ENCODE measurements at places on chromosomes 5 and 9.

GRCh38 chr5:86143837-86144236 lies 473.9 kb upstream of the COX7C start:
- DNase-seq: no peak

- DNase-seq: no peak
Observed at GRCh38 chr5:44891116-44891515, 82.4 kb downstream of the MRPS30 start.

GRCh38 chr5:127010362-127010761 lies 20.0 kb downstream of the MARCHF3 start:
- peak; percentile 63 for DNase-seq

DNA sequence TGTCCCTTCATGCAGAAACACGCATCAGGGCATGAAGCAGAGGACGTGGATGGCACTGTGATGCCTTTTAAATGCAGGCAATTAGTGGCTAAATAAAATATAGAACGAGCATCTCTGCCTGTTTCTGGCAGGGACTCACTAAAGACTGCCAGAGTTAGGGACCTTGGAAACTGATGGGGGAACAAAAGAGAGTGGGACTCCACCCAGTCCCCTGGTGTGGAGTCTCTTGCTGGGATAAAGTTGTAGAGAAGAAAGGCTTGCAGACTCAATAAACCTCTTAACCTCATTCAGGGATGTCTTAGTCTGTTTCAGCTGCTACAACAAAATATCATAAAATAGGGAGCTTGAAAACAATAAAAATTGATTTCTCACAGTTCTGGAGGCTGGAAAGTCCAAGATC lies 87.6 kb upstream of the ARAP3 start:
- DNase-seq: no peak

GRCh38 chr5:59275510-59276324 lies 617.8 kb downstream of the PDE4D start:
- DNase-seq: peak; percentile 4

GRCh38 chr9:19423163-19423562 lies 14.4 kb downstream of the ACER2 start:
- DNase-seq: no peak

- peak; percentile 31 for DNase-seq
Observed at GRCh38 chr5:98474782-98475181, 298.7 kb upstream of the RGMB start.

GRCh38 chr5:157166214-157167213 lies at the start of gene GARIN3:
Gene GARIN3, minus strand, starts transcription at chr5:157166264. Its CDS starts 96 bp downstream, at chr5:157166168.
- DNase-seq: no peak

DNA sequence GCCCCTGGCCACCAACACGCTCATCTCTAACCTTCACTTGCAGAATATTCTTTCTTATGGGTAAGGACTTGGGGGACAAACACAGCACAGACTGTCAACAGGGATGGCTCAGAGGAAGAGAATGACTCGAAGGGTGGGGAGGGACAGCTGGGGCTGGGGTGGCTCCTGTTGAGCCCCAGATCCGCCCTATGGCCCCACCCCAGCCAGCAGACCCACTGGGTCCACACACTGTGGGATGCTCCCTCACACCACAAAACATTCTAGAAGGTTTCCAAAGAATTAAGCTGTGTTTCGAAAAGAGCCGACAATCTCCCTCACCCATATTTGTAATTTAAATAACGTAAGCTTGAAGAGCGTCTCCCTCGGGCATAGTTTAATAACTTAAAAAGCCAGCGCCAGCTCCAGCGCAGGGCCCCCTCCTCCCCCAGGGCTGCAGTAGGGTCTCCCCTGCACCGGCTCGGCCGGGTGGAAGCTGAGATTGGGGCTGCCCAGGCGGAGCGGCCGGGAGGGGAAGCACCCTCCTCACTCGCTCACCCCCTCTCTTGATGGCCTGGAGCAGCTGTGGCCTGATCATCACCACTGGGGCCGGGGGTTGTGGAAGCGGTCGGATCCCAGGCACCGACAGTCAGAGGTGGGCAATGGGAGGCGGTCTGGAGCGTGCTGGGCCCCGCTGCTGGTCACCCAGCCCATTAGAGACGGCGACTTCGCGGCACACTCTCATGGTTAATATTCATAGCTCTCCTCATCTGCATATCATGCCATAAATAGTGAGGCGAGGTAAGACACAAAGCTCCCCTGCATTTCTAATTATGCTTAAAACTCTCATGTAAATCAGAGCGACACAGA lies 37.6 kb downstream of the NACC2 start:
- DNase-seq: no peak

- DNase-seq: no peak
Observed at GRCh38 chr9:37643214-37643613, 7.5 kb upstream of the FRMPD1 start.

DNA sequence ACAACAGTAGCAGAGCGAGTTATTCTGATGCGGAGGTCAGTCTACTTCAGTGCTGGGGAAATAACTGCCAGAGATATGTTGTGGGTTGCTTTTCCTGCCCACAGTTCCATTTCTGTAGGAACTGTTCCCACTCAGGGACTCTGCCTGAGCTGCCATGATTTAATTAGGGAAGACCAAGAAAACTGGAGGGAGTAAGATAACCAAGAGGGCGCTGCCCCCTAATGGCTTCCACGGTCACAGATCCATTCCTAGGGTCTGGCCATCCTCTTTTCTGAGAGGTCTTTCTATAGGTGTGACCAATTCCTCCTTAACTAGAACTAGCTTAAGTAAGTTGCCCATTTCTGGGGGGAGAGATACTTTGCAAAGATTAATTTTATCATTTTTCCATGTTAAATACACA lies 125.9 kb downstream of the APBA1 start:
- DNase-seq: peak; percentile 16

DNA sequence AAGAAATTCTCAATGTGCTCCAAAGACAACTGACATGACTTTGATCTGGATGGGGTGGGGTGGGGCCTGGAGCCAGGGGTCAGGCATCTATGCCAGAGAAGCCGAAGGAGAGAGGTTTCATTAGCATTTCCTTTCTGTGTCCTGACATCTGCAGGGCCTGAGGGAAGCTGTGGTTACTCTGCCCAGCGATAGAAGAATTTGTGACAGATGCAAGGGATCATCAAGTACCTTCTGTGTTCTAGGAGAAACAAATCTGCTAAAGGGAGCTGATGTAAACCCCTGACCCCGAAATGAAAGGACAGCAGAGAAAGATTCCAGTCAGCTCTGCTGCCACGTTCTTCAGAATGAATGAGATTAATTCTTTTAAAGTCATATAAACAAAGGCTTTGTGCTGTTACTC lies 335.7 kb downstream of the PRELID2 start:
- DNase-seq: peak; percentile 54

GRCh38 chr5:146048994-146049703 lies 56.2 kb downstream of the PLAC8L1 start:
- DNase-seq: peak; percentile 79

GRCh38 chr5:76813982-76814562 lies 4.8 kb upstream of the F2RL1 start:
- peak; percentile 72 for DNase-seq

DNA sequence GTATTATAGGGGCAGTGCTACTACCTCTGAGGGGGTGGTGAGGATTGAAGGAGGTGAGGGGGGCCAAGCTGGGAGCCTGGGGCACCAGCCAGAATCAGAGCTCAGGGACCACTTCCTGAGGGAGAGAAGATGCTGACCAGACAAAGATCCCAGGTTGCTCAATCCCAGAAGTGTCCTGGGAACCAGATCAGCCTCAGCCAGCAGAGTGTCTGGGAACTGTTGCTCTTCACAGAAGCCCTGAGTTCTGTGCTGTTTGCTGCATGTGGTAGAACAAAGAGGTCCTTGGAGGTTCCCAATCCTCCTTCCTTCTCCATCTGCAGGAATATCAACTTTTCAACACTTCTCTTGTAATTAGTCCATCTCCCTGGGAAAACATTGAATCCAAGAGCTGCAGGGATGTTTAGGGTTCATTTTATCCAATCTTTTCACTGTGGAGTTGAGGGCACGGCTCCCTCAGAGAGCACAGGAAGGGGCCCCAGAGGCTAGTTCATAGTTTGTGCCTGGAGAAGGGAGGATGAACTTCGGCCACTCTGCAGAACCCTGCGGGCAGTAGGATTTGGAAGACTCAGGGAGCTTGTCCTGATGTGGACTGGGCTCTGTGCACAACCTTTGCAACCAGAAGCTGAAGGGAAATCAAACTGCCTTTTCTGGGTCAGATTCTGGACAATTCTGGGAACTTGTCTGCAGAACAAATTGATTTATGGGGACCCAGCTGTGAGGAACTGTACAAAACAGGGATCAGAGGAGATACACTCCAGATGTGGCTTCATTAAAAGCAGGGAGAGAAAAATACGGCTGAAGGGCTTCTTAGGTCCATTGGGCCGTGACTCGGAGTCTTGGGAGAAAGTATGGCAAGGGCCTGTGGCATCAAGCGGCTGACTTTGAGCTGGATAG lies 57.1 kb downstream of the GALNT12 start:
- peak; percentile 88 for DNase-seq

DNA sequence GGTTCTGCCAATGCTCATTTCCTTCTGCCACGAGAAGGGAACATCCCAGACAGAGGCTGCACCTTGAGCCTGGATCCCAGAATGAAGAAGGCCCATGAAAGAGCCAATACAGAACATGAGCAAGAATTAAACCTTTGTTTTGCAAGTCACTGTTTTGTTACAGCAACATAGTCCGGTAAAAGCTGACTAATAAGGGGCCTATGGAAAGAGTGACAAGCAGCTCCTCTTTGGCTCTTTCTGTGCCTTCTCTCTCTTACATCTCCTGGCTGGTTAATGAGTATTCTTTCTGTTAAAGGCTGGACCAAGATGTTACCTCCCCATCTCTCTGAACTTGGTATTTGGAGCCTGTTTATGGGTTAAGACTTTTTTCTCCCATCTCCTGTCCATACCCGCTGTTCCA lies 10.8 kb downstream of the GFRA3 start:
- DNase-seq: no peak

GRCh38 chr5:132819468-132819867 lies 6.4 kb downstream of the SOWAHA start:
- no peak for DNase-seq

- no peak for DNase-seq
Observed at GRCh38 chr5:171249460-171249859, 59.6 kb upstream of the TLX3 start.

DNA sequence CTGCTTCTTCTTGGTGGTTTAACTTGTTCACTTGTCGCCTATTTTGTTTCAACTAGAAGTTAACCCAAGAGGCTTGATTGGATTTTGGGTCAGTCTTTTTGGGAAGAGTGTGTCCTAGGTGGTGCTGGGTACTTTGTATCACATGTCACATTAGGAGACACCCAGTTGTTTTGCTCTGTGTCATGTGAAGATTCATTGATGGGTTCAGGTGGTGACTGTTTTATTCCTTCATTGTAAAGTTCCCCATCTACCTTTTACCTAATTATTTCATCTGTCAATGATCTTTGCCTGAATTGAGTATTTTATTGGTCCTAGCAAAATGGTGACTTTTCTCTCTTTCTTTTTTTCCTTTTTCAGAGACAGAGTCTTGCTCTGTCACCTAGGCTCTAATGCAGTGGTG lies 69.2 kb downstream of the RALGPS1 start:
- no peak for DNase-seq

DNA sequence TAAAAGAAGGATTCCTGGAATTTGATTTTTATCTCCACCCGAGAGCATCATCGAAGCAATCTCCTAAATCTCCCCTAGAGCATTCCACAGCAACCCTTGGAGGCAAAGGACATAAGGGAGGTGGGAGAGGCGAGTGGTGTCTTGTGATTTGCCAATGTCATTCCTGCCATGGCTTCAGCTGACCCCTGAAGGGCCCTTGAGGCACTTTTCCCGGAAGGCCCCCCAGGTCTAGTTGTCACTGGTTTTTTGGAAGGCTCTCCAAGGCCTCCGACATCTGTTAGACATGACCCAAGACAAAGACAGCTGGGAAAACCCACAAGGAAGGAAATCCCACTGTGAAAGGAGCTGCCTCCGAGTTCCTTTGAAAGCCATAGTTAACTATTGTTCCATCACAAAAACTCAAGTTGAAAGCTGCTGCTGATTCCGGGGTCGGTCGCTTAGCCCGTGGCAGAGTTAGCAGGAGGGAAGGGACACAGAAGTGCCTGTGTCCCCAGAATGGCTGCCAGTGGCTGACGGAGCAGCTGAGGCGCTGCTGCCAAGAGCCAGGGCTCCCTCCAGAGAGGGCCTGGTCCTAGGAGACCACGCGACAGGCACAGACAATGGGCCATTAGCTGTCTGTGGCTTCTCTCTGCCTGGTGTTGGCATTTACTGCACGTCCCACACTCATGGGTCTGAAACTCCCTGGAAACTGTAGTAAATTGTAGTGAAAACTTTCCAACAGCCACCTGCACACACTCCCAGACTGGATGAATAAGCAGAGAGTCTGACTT lies 24.4 kb upstream of the TRIO start:
- DNase-seq: no peak

GRCh38 chr9:98429613-98430012 lies 174.2 kb upstream of the TBC1D2 start:
- peak; percentile 92 for DNase-seq

Measured in AG10803 (cell line).